Endothelial cell (in vitro differentiated cells): ENCODE measurements at places on chromosomes 2 and 18.

GRCh38 chr2:180559771-180560170 lies 420.6 kb upstream of the UBE2E3 start:
- H3K27me3 ChIP-seq, result no peaks in the 10 kb centered on the region
- H3K4me1 ChIP-seq, result peaks cover 14% of the 10 kb centered on the region
- peak overlapping the region; percentile 20 for H3K27ac ChIP-seq

- H3K4me3 ChIP-seq, result no peak overlapping the region
- no peaks in the 10 kb centered on the region for H3K36me3 ChIP-seq
- no peaks in the 10 kb centered on the region for H3K27me3 ChIP-seq
- no peak for DNase-seq
- peaks cover 11% of the 10 kb centered on the region for H3K4me1 ChIP-seq
These were observed 72.3 kb upstream of the FOSL2 start for GRCh38 chr2:28320371-28320770.

DNA sequence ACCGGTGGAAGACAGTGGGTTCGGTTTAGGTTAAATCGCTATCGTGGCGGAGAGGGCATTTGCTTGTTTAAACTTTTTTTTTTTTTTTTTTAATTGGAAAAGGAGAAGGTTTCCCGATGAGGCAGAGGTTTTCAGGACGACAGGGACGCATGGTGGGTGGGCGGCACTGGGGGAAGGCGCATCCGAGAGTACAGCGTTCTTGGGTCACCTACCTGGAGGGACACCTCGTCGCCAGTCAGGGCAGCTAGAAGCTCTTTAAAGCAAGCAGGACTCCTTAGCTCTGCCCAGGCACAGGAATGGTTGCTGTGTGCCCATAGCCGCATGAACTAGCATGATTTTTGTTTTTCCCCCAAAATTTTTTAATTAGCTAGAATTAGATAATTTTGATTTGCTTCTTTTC lies 437 bp downstream of the LDLRAD4 start:
- peaks cover 7% of the 10 kb centered on the region for H3K36me3 ChIP-seq
- H3K4me3 ChIP-seq, result peak overlapping the region; percentile 82

- peak overlapping the region; percentile 34 for H3K27ac ChIP-seq
- peaks cover 3% of the 10 kb centered on the region for H3K27me3 ChIP-seq
These were observed 77.2 kb downstream of the CD28 start for GRCh38 chr2:203783496-203784203.

DNA sequence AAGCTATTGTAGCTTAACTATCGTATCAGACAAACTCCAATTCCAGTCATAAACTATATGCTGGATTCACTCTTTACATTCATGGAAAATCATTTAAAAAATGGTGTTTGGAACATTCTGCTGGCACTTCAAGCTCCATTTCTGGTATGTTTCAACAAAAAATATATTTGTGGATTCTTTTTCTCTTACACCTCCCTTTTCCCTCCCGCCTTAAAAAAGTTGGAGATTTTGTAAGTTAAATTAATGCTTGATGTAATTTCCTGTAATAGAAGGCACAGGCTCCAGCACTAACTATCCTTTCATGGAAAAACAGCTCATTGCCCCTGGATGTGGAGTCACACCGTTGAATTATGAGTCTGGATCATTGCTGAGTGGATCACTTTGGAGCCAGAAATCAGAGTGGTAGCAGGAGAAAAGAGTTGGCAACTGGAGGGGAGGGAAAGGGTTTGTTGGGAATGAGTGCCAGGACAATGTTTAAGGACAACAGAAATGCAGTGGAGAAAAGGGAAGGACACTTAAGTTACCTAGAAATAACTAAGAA lies 102.8 kb downstream of the ICOS start:
- H3K27ac ChIP-seq, result no peak overlapping the region
- H3K36me3 ChIP-seq, result no peaks in the 10 kb centered on the region

GRCh38 chr2:206642075-206643025 lies at the start of gene FAM237A:
Gene FAM237A (plus strand): TSS chr2:206642487. CDS start chr2:206644237, 1,750 bp downstream.
- H3K4me3 ChIP-seq, result peak within 1 kb of the TSS; percentile 77
- peaks cover 2% of the 10 kb centered on the region for H3K4me1 ChIP-seq
- H3K27me3 ChIP-seq, result no peaks in the 10 kb centered on the region
- peak; percentile 75 for DNase-seq

DNA sequence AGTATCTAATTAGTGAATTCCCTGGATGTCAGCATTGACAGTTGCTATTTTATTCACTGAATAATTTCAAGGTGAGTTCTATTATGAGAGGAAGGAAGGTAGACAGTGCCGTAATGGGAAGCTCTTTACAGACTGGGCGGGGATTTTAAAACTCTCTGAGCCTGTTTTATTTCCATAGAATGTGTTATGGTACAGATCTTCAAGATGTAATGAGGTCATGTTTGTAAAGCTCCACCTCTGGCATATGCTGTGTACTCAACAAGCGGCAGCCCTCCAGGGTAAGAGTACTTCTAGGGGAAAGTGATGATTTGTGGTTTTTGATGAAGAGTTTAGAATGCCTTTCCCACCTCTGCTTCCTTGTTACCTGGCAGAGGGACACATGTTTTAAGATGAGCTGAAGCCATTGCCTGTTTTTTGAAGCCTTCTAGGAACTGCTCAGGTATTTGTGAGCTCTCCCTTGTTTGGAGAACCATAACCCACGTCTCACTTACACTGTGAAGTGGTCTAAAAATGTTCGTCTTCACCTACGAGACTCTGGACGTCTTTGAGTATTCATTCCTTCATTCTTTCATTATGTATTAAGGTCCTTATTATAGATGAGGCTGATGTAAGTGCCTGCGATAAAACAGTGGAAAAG lies 251.2 kb downstream of the PTGR3 start:
- no peak overlapping the region for H3K27ac ChIP-seq
- DNase-seq, result no peak
- peaks cover 4% of the 10 kb centered on the region for H3K4me1 ChIP-seq
- peaks cover 2% of the 10 kb centered on the region for H3K27me3 ChIP-seq
- no peak overlapping the region for H3K4me3 ChIP-seq
- H3K36me3 ChIP-seq, result no peaks in the 10 kb centered on the region
